ENCODE measurements at places on chromosomes 7 and 10.

DNA sequence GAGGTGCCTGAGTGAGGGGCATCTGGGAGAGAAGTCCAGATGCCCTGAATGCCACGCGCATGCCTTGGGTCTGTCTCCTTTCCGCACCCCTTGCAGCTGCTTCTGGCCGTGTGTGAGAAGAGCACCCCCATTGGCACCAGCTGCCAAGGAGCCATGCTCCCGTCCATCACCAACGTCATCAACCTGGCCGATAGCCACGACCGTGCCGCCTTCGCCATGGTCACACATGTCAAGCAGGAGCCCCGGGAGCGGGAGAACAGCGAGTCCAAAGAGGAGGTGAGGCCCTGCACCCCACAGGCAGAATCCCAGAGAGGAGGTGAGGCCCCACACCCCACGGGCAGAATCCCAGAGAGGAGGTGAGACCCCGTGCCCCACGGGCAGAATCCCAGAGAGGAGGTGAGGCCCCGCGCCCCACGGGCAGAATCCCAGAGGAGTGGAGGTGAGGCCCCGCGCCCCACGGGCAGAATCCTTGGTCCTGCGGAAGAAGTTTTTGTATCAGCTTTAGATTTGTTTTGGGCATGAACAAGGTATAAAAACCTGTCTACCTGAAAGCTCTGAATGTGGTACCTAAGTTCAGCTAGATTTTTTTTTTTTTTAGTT lies 91.8 kb downstream of the TRRAP start:
- no peak for DNase-seq

DNA sequence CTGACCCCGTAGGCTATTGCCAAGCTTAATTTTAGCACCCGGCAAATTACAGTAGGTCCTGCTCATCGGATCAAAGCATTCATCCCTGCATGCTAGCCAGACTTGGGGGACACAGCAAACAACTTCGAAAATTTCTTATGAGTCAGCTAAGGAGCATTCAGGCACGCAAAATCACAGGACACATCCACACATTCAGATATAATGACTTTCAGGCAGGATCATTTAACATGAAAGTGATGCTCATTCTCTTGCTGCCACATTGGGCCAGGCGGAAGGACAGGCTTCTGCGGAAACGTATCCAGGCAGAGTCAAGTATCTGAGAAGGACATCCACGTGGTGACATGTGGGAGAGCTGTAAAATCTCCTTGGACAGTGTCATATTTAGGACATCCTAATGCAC lies 474.0 kb upstream of the NRP1 start:
- DNase-seq, result peak; percentile 16

- DNase-seq, result peak; percentile 23
Observed at GRCh38 chr7:71615017-71615416, 483.1 kb downstream of the GALNT17 start.

- DNase-seq, result no peak
Observed at GRCh38 chr10:71280216-71280615, 38.8 kb upstream of the SLC29A3 start.

DNA sequence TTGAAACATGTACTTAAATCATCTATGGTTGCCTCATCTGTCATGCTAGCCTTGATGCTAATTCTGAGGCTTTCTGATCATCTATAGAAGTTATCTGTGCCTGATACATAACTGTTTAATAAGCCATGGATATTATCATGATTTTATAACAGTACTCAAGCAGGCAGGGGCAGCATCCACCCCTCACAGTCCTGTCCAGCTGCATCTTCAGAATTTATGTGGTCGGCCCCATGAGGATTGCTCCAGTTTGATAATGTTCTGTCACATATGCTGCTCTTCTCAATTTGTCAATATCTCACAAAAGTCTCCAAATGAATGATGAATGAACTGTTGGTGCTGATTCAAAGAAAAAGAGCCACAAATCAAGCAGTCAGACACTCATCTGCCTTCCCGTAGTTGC lies 335.1 kb upstream of the POM121L12 start:
- DNase-seq, result no peak

DNA sequence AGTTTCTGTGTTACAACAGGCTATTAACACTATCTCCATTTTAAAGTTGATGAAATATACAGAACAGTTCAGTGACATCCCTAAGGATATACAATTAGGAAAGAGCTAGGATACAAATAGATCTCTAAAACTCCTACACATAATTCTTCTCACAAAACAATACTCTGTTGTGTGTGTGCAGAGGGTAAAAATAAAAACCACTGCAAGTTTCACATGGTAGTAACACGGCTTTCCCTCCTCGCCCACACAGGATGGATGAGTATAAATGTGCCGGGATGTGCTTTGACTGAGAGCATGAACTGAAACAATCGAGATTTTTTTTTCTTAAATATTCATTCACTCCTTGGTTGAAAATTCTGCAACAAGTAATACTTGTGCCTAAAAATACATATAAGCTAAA lies 131.5 kb upstream of the C1QL3 start:
- no peak for DNase-seq

DNA sequence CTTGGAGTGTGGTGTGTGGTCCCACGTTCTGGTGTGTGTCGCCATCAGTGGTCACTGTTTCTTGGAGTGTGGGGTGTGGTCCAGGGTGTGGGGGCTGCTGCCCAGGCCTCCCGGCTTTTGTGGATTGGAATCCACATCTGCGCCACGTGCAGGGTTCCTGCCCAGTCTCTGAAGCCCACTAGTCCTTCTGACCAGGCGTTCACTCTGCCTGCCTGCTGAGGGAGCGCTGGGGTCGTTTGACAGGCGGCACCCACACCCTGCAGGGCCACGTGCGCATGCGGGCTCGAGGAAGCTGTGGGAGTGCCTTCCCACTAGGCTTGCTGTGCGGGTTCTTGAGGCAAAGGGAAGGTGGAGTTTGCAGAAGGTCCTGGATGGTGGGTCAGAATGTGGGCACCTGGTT lies 51.4 kb downstream of the INPP5A start:
- DNase-seq, result no peak

DNA sequence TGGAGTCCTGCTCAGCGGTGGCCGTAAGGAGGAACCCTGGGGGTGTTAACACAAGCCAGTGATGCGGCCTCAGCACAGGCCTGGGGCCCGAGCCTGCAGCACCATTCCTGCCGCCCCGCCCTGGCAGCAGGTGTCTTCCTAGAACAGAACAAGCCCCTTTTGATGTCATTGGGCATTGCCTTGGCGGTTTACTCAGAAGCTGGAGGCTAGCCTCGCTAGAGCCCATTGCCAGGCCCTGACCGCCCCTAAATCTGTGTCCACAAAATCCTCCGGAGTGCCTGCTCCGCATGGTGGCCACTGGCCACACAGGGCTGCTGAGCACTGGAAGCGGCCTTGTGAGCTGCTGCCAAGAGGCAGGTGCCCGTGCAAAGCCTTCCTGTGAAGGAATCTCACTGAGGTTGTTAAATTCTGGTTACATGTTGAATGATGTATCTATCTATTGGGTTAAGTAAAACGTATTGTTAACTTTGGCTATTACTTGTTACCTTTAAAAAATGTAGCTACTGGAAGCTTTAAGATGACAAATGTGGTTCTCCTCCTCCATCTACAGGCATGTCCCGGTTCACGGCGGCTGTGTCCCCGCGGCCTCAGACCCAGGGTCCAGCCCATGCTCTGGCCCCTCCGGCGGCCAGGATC lies 1.2 kb upstream of the INPP5A start:
- peak; percentile 39 for DNase-seq

DNA sequence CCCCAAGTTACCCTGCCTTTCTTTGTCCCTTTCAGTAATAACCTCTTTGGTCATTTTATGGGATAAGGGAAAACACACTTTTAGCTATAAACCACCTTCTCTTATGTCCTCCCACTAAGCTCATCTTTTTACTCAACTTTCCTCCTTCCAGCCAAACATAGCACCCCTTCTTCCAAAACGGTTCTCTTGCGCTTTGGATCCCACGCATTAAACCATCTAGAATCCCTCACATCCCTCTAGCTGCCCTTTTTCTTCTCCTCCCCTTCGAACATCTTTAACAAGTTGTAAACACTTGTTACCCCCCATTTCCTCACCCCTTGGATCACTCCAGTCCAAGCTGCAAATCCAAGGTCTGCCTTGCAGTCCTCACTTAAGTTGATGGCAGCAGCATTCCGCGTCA lies 13.4 kb downstream of the WAPL start:
- DNase-seq, result no peak

GRCh38 chr7:50554431-50555322 lies 10.5 kb downstream of the DDC start:
- no peak for DNase-seq

DNA sequence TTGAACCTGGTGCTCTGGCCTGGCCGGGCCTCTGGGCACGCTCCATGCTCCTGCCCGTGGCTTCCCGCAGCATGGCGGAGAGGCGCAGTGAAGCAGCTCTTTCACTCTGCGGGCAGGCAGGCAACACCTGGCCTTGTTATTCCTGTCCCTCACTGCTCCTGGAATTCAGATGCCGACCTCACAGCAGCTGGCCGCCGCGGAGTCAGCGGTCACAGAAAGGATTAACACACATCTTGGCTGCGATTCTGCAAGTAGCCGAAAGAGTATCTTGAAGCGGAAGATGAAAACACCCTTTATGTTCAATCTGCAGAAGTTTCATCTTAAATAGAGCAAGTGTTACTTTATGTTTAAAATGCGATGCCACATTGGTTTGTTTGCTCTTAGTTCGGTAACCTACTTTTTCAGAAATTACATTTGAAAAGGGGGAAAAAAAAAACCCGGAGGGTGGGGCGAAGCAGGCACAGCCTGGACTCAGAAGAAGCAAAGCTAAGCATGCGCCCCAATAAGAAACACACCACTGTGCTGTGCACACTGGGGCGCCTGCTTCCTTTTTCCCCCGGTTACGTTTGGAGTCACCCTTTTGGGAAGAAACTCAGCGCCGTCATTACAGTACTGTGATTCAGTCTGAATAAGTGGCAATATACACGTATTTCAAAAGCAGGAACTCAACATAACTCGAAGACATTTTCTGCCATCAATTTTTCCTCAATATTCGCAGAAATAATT lies 42.3 kb downstream of the BRI3 start:
- DNase-seq, result no peak

- no peak for DNase-seq
Observed at GRCh38 chr10:99685597-99685967, 26.3 kb downstream of the ENTPD7 start.

DNA sequence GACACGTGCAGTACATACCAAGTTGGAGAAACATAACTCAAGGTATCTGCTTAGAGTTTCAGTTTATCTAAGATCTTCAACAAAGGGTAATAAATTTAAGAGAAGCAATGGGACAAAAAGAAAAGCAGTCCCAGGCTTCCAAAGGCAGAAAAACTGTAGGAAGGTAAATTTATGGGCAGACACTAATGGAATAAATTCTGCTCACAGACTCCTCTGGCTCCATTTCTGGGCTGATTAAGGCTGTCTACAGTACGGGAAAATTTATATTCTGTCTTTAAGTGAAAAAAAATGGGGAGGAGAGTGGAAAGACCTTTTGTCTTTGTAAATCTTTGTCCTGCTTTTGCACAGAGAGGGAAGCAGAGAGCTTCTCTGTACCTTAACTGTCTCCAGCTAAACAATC lies 587.5 kb upstream of the IGFBP3 start:
- no peak for DNase-seq

All from M059J (cell line).